ENCODE measurements at places on chromosomes 13 and 19.

DNA sequence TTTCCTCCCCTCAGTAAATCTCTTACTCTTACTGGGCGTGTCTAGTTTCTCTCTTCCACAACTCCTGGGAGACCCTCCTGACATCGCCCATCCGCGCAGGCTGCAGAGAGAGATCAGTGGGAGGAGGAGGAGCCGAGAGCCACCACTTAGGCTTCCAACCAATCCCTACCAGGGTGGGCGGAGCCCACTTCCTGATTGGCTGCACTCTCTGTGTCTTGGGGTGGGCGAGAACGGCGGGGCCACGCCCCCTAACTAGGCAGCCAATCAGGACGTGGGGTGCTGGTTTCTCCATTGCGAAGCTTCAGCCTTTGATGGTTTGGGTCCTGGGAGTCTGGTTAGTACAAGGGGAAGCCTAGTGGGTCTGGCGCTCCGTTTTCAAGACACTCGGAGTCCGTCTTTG is at the start of gene PMIS2:
PMIS2 (plus strand) TSS at position 326 of the 400 bp plus-strand sequence. CDS start 87 bp downstream, outside the sequence.
- no peak for DNase-seq

DNA sequence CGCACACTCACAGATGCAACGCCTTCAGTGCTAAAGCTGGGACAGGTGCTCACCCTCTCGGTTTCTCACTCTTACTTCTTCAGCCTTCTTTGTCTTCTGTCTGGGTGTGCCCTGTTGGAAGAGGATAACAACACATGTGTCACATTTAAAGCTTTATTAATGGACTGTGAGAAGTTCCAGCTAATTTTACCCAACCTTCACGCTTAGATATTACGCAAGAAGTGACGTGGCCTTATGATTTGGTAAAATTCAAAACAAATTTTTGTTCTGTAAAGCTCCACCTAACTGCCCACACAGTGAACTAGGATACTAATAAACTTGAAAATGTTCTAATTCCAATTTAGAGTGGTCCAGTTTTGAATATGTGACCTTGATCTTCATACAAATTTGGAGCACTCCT is 66.7 kb upstream of the LRCH1 start:
- no peak for DNase-seq

DNA sequence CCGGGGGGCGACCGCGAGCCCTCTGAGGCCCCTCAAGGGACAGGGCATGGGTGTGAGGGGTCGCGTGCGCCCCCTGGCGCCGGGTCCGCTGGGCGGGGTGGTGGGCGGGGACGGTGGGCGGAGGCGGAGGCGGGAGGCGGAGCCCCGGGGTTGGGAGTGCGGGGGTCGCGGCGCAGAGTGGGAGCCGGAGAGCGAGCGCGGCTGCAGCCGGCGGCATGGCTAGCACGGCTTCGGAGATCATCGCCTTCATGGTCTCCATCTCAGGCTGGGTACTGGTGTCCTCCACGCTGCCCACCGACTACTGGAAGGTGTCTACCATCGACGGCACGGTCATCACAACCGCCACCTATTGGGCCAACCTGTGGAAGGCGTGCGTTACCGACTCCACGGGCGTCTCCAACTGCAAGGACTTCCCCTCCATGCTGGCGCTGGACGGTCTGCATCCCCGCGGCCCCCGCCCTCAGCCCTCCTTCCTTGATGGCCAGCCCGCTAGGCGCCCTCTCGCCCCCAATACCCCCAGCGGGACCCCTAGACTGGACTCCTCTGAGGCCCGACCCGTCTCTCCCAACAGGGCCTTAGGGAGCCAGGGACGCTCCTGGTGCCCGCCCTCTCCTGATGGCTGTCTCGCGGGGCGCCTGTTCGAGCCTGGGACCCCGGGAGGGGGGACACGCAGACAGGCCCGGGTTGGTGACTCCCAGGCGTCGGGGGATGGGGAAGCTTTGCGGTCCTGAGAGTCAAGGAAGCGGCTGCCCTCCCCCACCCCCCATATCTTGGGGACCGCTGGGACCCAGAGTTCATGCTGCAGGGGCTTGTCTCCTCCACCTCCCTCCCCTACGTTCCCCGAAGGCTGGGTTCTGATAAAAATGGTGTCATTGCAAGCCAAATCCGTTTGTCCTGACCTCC is at the start of gene CLDN10:
CLDN10 (plus strand) TSS at position 182 of the 903 bp plus-strand sequence; CDS start at position 216, 34 bp downstream.
- DNase-seq: no peak

- DNase-seq: no peak
These were observed 855 bp upstream of the CARS2 start for GRCh38 chr13:110706570-110707372.

DNA sequence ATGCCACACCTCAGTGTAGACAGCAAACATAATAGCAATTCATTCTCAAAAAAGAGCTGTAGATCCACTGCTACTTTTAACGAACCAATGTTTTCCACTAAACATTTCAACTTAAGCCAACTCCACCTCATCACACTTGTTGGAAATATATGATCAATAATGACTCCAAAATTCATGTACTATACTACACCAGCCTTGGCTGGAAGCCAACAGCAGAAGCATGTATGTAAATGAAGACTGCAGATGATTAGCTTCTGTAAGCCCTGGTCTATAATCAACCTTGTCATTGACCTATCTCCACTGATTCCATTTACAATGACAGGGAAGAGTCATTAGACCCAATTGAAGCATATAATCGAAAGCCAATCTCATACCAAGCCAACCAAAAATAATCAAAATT is 71.7 kb downstream of the STK24 start:
- DNase-seq: no peak

GRCh38 chr19:13849991-13850909 is 26.7 kb upstream of the NANOS3 start:
- no peak for DNase-seq

DNA sequence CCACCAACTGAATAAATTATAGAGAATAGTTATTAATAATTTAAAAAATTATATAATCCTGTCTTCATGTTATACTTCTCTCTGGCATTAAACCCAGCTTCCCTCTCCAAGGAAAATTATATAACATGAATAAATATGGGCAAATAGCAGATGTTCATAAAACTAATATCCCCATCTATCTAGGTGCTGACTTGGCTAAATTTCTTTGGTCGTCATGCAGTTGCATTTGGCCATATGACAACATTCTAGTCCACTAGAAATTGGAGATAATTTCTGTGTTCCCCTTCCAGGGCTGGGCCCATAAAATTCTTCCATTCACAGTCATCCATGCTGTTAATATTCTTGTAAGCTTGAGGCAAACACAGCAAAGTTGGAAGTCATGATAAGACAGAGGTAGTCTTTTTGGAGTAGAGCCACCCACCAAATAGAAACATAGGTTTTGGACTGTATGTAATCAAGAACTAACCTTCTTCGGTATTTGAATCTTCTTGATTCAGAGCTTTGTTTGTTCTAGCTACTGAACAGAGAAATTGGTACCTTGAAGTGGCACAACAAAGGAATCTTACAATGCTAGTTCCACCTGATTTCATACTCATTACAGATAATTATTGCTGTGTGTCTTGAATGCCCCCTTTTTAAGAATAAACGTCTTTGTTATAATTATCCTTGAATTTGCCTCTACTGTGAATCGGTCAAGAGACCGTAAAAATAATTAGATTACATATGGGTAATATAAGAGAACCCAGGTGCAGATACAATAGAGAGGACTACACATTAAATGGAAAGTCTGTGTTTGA is 678.5 kb upstream of the PCDH20 start:
- DNase-seq: no peak

- no peak for DNase-seq
These were observed 179.1 kb downstream of the RBM26 start for GRCh38 chr13:79226938-79227337.

DNA sequence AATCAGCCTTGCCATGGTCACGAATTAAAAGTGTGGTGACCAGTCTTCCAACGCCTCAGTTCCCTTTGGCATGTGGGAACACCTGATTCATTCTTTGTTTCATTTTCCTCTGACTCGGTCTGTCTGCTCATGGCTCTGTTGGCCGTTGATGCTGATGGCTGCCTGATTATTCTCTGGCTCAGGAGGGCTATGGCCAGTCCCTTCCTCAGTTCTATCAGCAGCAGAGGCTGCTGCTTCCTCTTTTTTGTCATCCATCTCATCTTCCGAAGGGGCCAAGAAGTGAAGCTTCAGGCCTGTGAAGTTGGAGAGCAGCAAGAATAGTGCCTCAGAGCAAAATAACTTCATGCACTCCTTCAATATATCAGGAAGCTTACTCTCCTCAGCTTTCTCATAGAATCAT is 9.5 kb upstream of the MLNR start:
- DNase-seq: no peak

GRCh38 chr13:76148926-76149325 is 512.8 kb downstream of the LMO7 start:
- no peak for DNase-seq

GRCh38 chr13:68908879-68909278 is 1198.7 kb upstream of the ATXN8OS start:
- DNase-seq: no peak

- DNase-seq: no peak
These were observed 16.6 kb upstream of the NPAS1 start for GRCh38 chr19:47002853-47003610.

DNA sequence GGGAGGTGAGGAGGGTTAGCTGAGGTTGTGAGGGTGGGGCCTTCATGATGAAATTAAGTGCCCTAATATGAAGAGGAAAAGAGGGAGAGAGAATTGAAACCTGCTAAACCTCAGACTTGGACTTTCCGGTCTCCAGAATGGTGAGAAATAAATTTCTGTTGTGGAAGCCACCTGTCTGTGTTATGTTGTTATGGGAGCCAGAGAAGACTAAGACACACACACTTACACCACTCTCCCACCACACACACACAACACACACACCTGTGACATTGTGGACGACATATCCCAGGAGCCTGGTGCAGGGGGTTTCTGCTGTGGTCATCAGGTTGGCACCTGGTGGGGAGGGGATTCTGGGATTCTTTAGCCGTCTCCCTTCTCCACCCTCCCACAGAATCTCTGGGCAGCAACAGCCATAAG is 14.0 kb downstream of the KLK4 start:
- DNase-seq: no peak

GRCh38 chr13:101397742-101398141 is 18.6 kb downstream of the NALCN start:
- DNase-seq: no peak

Data from CD8-positive, alpha-beta memory T cell (primary cell).